Stimulated activated CD4-positive, alpha-beta T cell treated with anti-CD3 and anti-CD28 coated beads, Interleukin-1b, Interleukin-23, amount 100 ng/mL, for 1 hour (primary cell): ENCODE measurements at places on chromosomes 2 and 18.

DNA sequence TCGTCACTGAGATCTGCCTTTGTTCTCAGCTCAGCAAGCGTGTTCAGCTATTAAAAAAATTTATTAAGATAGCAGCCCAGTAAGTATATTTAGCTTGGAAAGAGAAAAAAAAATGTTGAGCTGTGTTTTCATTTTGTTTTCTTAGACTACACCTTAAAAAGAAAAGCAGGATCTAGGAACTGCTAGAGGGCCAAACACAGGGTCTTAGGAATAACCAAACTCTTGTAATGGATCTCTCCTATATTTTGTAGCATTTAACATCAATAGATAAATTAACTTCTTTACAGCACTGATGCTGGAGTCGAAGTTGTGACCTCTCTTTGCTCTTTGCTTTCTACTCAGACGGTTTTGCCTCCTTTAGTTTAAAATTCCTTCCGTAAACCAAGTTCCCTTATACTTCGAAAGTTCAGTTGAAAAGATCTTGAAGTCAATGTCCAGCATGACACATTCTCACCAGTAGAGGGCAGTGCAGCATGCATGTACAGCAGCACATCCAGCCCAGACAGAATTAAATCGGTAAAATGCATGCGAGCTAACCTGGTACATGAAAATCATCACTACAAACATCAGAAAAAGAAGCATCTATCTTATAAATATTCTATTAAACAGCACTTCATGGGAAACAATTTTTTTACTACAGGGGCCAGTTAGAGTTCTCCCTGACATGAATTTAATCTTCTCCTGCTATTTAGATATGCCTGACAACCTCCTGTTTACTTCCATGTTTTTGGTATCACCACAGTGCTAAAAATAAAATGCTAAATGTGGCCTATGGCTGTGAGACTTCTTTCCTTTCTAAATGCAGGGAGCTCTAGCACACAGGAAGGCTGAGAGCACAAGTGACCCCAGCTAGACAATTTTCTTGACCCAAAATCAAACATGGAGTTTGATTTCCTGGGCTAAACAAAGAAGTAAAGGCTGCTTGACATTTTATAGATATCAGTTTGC, 48.2 kb upstream of the MAP3K20 start:
- DNase-seq: peak; percentile 52

DNA sequence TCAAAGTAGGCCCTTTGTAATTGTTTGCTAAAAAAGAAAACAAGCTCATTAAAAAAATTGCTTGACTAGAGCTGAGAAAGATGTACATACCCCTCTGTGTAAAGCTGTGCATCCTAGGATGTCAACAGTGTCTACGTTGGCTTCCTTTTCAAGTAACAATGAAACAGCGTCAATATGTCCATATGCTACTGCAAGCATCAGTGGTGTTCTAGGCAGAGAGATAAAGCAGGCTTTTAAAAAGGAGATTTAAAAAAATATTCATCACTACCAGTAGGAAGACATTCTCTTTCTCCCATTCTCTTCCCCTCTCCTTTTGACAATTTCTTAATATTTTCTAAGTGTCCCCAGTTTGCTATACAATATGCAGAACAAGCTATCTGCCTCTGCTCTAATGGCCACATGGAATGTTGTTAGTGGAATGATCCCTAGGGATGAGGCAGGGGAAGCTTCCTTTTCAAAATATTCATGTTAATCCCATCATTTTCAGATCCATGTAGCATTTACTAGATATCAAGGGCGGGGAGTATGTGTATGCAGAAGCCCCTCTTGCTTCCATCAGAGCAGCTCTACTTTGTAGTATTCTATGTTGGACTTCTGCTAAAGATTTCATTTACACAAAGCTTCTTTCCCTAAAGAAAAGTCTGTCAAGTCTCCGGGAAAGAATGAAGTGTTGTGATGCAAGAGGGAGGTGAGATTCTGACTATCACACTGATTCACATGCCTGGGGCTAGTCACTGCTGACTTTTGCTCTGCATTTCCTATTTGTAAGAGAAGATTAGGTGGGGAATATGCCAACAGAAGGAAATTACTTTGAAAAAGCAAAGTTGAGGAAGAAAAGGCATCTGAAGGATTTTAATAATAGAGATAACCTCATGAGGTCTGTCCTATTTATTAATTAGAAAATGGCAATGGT, 81.5 kb upstream of the PGAP1 start:
- no peak for DNase-seq

GRCh38 chr2:10824191-10824590, 11.6 kb upstream of the PDIA6 start:
- no peak for DNase-seq

GRCh38 chr2:21148718-21149117, 24.9 kb downstream of the TDRD15 start:
- no peak for DNase-seq

GRCh38 chr2:189516546-189516945, 64.0 kb downstream of the SLC40A1 start:
- DNase-seq: no peak

- DNase-seq: no peak
Measured at GRCh38 chr2:241842620-241843211, 16.0 kb downstream of the PDCD1 start.

GRCh38 chr2:218880102-218880858, at the start of gene WNT10A:
WNT10A (plus strand) TSS chr2:218880852; CDS start chr2:218880996, 144 bp downstream.
- peak; percentile 59 for DNase-seq

DNA sequence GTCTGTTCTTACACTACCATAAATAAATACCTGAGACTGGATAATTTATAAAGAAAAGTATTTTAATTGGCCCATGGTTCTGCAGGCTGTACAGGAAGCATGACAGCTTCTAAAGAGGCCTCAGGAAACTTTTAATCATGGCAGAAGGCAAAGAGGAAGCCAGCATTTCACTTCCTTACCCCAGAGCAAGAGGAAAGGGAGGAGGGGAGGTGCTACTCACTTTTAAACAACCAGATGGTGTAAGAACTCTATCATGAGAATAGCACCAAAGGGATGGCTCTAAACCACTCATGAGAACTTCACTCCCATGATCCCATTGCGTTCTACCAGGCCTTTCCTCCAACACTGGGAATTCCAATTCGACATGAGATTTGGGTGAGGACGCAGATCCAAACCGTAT, 344.4 kb upstream of the SLC39A10 start:
- no peak for DNase-seq

GRCh38 chr2:237020090-237020489, 65.6 kb upstream of the COPS8 start:
- DNase-seq: no peak
